ENCODE measurements at places on chromosomes 2 and 18. TPM values are rescaled to one million over a fixed set of nuclear protein-coding genes. Genes with fewer than 3 reads are reported as not detected.

CENPA gene
- total RNA-seq, result 7.7 TPM

ATP6V1C2 gene
- not detected for total RNA-seq

SH3RF3 gene
- total RNA-seq, result 3.4 TPM

NEB gene
- total RNA-seq, result under 0.01 TPM

KIAA2012 gene
- total RNA-seq, result under 0.01 TPM

CYRIA gene
- total RNA-seq, result 1.7 TPM

RTKN gene
- total RNA-seq, result 11.1 TPM

M1AP gene
- total RNA-seq, result not detected

AMER3 gene
- total RNA-seq, result not detected

MROH2A gene
- total RNA-seq, result not detected

BOLL gene
- total RNA-seq, result not detected

DSG1 gene
- total RNA-seq, result not detected

ST6GAL2 gene
- total RNA-seq, result not detected
